CD8-positive, alpha-beta memory T cell (primary cell): ENCODE measurements at places on chromosomes 11 and 22.

- no peak for DNase-seq
Observed at GRCh38 chr11:42054351-42054900, 595.0 kb upstream of the LRRC4C start.

GRCh38 chr11:128407962-128408361 lies 179.4 kb downstream of the ETS1 start:
- DNase-seq, result no peak

GRCh38 chr11:64690235-64690634 lies 32.8 kb downstream of the NRXN2 start:
- no peak for DNase-seq

DNA sequence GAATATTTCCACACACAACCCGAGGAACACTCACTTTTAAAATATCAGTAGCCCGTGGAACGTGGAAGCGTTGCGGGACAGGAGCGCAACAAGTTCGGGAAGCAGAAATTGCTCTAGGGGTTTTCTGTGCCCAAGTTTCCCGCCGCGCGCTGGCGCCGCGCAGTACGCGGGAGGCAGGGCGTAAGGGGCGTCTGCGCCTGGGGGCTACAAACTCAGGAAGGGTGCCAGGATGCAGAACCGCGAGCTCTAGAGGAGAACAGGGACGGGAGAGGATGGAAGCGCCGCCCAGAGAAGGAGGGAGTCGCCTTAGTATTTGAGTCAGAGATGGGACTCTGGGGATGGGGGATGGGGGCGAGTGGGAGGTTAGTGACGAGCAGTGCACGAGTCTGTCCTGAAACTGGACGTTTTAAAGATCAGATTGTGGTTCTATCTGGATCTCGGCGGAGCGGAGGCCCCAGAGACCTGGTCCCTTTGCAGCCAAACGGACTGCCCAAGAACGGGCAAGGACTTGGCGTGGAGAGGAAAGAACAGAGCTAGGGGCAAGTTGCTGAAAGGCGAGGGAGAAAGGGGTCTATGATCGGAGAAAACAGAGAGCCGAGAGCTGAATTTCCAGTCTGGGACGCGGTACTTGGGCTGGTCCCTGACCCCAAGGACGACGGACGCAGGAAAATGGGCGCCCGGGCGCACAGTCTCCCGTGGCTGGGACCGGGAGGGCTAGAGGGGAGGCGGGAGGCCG lies 4.7 kb downstream of the BSX start:
- no peak for DNase-seq

DNA sequence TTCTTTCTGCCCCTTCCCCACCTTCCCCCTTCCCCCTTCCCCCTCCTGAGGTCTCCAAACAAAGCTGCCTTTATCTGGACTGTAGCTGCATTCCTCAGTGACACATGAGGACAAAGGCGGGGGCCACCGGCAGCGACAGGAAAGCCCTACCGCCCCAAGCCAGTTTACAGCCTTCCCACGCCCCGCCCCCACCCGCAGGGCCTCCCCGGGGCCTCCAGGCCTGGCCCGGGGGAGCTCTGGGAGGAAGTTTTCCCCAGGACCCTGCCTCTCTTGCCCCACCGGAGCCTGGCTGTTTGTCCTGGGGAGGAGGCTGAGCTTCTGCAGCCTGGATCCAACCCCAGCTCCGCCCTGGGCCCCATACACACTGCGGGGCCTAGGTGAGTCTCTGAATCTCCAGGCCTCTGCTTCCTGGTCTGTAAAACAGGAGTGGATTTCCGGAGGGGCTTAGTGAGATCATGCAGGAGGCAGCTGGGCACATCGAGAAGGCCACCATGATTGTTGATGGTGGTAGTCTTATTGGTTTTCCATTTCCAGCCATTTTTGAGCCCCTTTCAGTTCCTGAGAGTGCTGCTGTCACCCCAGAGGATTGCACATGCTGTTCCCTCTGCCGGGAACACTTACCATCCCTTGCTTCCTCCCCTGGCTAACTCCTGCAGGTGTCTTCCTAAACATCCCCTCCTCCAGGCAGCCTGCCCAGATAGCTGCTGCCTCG lies 130.7 kb downstream of the MN1 start:
- no peak for DNase-seq

GRCh38 chr11:109911488-109911887 lies 181.7 kb upstream of the ZC3H12C start:
- no peak for DNase-seq

- no peak for DNase-seq
Observed at GRCh38 chr11:114362326-114362725, 38.0 kb downstream of the C11orf71 start.

GRCh38 chr11:61797263-61797944 lies 4.7 kb downstream of the FEN1 start:
- DNase-seq, result peak; percentile 59

DNA sequence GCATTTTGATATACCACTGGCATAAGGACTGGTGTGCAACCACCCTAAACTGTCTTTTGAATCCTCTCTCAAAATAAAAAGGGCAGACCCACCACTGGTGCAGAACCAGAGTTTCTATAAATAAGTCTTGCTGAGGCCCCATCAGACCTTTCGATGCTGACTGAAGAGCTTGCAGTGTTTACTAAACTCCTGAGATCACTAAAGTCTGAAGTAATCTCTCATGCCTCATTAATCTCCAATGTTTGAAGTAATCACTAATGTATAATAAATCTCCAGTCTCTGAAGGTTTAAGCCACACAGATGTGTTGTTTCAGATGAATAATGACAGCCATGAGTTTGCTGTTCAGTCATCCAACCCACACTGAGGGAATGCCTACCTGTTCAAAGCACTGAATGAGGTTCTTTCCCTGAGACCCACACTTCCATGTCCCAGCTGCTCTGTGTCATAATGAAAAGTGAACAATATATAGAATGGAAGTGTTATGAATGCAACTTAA lies 50.6 kb upstream of the DEUP1 start:
- no peak for DNase-seq

GRCh38 chr22:42437488-42438292 lies 5.5 kb upstream of the NFAM1 start:
- DNase-seq, result peak; percentile 80

DNA sequence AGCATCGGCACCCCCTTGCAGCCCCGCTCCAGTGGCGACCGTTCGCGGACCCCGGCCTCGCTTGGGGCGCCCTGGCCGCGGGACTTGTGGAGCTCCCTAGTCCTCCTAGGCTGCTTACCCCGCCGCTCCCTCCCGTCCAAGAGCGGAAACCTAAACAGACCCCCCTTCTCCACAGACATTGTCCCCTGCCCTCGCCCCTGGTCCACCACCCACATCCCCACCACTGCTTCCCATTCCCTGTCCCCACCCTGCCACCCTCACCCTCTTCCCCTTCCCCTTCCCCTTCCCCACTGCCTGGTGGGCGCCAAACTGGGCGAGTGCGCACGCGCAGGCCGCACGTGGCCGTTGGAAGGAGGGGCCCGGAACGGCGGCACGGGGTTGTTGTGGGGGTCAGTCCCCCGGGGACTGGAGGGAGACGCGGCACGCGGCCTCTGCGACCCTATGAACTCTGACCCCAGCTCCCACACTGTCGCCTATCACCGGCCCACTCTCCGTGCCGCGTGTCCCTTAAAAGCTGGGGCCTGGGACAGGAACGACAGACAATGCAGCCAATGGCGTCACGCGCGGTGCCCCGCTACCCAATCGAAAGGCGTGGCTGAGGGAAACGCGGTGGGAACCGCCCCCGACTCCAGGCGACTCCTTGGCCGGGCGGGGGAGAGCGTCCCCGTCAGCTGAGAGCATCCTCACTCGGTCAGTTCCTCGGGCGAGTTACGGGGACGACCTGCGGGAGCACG lies at the start of gene SNX32:
SNX32 (plus strand) TSS at position 667 of the 734 bp plus-strand sequence. CDS start 103 bp downstream, outside the sequence.
- DNase-seq, result peak; percentile 94

DNA sequence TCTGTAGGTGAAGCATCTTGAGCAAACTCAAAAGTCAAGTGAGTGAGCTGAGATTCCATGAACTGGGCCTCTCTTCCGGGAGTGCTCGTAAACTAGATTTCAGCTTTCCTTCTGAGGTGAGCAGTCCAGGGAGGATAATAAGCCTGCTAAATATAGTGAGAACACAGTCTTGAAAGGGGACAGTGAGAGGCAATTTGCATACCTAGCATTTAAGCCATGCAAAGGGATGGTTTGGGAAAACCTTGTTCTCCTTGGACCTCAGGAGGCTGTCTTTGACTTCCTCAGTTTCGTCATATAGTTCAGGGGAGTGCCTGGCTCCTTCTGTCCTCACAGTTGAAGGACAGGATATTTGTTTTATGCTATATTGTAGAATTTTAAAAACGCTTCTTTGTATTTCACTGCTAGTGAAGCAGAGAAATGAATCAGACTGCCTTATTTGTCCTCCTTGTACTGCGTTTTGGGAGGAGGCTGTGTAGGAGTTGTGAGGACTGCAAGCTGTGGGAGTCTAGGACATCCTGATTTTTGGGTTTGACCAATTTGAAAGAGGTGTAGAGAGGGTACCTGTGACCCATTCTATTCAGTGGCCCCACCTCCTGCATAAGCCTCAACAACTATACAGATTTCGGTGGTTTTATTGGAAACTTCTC lies 11.0 kb upstream of the SORL1-AS1 start:
- no peak for DNase-seq

- no peak for DNase-seq
Observed at GRCh38 chr11:18313965-18314763, 7.8 kb downstream of the HPS5 start.

DNA sequence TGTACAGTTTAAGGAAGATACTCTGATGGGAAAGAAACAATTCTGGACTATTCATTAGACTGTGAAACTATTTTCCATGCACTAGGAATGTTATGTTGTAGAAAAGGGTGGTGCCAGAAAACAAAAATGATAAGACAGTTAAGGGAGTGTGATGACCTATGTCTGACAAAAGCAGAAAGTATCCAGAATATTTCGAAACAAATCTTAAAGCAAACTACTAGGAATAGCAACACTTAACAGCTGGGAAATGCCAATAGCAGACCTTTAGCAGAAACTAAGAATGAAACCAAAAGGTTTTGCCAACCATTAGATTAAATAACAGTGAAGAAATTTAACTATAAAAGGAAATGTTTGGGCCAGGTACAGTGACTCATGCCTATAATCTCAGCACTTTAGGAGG lies 3.3 kb upstream of the ARHGAP20 start:
- no peak for DNase-seq

DNA sequence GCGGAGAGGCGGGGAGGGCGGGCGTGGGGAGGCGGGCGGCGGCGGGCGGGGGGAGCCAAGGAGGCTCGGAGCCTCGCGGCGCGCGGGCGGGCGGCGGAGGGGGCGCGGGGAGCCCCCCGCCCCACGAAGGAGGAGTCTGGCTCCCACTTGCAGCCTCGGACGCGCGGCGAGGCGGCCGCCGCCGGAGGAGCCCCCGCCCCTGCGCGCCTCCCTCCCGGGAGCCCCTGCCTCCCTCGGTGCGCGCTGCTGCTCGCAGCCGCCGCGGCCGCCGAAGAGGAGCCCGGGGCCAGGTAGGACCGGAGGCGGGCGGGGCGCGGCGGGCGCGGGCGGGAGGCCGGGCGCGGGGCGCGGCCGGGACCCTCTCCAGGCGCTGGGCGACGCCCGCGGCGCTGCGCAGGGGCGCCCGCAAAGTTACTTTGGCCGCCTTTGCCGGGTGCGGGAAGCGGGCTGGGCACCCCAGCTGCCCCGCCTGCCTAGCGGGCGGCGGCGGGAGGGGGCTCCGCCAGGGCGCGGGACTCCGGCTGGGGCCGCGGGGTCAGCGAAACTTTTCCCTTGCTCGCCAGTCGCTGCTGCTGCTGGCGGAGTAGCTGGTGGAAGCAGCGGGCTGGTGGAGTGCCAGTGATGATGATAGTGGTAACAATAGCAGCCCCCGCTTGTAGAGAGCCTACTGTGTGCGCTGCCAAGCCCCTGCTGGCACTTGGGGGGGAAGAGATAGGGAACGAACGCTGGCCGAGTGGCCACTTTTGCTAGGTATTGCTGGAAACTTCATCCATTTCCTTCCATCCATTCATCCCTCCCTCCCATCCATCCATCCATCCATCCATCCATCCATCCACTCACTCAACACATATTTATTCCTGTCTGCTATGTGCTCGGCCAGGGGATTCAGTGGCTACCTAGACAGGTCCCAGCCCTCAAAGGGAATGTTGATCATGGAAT lies at the start of gene MPPED1:
MPPED1 (plus strand) TSS at position 146 of the 939 bp plus-strand sequence. CDS start 12,972 bp downstream, outside the sequence.
- no peak for DNase-seq

DNA sequence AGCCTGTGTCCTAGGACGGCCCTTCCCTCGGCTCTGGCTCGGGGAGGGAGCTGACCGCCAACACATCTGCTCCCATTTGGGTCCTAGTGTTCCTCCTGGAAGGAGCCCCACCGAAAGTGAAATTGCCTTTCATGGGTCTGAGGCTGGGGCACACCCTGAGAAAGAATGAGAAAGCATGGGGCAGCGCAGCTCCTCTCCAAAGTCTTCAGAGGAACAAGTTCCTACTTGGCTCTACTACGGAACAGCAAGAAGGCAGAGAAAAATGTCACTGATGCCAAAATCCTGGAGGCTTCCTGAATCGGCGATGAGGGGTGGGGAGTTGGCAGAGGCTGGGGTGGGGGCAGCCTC lies 41.5 kb upstream of the MYEOV start:
- DNase-seq, result no peak

- no peak for DNase-seq
Observed at GRCh38 chr11:79030448-79030847, 410.4 kb downstream of the TENM4 start.

DNA sequence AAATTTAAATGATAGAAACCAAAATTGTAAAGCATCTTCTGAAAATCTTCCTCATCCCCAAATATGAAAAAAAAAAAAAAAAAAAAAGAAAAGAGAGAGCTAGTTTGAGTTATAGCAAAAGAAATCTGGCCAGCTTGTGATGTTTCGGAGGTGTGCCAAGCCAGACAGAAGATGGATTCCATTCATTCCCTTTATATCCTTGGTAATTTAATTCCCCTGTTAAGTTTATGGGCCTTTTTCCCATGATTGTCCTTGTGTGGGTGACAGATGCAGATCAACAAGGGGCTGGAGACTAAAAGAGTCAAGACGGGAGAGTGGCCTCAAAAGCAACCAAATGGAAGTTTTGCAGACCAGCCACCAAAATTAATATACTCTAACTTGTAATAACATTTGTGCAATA lies 47.6 kb upstream of the PARVA start:
- no peak for DNase-seq

GRCh38 chr11:76801225-76801624 lies 18.1 kb downstream of the TSKU start:
- DNase-seq, result no peak

DNA sequence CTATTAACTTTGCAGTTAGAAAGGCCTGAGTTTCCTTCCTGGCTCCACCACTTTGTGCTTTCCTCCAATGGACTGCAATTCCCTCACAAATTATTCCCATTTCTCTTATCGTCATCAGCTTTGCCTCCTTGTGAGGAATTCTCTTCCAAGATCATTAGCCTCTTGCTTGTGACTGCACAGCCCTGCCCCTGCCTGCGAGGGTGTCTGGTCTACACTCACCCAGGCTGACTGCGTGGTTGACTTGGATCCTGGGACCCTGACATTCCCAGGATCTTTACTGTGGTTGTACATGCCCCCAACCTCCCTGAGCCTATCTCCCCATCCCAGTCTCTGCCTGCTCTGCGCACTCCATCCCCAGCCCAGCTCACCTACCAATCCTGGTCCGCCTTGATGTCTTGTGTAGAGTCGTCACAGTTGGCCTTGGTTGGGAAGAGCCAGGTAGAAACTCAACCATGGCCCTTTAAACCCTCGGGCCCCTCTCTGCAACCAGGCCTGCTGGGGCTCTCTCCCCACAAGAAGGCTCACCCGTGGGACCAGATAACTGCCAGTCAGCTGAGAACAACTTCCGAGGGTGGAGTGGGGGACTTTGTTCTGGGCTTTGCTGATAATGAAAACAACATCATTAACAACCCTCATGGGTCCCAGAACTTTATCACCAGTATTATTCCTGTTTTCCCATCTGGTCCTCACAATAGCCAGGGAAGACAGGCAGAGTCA lies at the start of gene OR2AT4:
OR2AT4 (minus strand) TSS at position 421 of the 717 bp plus-strand sequence.
- DNase-seq, result no peak

GRCh38 chr22:21970037-21970799 lies 12.4 kb downstream of the TOP3B start:
- DNase-seq, result no peak

- DNase-seq, result no peak
Observed at GRCh38 chr11:73225851-73226250, 7.8 kb downstream of the P2RY2 start.
